ENCODE measurements at places on chromosomes 12 and 14.

DNA sequence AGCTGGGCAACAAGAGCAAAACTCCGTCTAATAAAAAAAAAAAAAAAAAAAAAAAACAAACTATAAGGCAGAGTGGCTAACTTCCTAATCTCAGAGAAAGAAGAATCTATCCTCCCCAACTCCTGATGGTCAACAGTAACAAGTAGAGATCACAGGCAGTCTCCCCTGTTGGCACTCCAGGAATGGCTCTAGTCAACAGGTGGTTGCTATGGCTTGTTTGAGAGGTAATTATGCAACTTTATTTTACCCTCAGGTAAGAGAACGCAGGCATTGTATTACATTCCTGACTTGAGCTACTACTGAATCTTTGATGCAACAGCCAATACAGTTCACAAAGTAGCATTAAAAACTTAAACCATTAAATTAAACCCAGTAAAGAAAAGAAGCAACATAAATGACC is 180.3 kb downstream of the DICER1 start:
- no peak for DNase-seq

DNA sequence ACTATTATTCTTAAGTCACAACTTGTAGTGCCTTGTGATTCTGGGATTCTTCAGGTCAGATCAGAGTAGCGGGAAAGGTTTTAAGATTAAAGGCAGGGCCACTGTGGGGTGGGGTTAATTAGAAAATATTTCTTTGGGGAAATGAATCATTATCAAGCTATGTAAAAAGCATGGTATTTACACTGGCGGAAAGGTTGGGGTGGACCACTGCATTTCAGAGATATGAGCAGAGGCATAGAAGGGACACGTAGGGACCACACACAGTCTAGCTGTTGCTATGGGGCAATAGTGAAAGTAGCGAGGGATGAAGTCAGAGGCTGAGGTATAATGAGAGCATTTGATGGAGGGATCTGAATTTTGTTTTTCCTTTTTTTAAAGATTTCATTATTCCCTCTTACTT is 31.7 kb upstream of the KCNH3 start:
- no peak for DNase-seq

GRCh38 chr14:95218006-95218405 is 60.7 kb upstream of the DICER1 start:
- DNase-seq: no peak

GRCh38 chr12:58029260-58029659 is 87.9 kb downstream of the ATP23 start:
- DNase-seq: no peak

DNA sequence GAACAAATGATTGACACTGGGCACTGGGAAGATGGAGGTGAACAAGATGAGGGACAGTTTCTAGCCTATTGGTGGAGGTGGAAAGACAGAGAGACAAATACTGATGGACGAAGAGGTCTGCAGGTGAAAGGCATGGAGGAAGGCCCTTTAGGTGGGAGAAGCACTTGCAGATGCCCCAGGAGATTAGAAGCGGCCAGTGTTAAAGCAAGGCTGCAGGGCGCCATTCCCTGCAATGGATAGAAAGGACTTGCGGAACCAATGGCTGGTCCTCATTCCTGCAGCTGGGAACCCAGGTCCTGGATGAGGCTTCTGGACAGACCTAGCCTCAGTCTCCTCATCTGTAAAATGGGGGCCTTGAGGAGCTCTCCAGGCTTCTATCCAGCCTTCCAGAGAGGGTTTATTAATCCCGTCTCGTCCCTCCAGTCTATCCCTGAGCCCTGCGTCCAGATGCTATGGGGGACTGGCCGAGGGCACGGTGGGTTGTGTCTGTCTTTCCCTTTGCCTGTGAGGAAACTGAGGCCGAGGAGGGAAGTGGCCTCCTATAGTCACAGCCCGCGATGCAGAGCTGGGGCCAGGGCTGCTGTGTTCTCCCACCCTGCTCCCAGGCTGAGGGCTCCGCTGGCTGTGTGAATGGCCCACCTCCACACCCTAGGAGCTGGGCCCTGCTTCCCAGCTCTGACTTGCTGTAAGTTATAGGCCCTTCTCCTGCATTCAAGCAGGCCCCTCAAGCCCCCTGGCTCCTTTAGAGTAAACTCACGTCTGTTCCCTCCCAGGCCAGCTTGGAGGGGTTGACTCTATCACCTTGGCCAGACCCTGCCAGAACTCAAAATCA is 33.0 kb downstream of the CYP46A1 start:
- no peak for DNase-seq

DNA sequence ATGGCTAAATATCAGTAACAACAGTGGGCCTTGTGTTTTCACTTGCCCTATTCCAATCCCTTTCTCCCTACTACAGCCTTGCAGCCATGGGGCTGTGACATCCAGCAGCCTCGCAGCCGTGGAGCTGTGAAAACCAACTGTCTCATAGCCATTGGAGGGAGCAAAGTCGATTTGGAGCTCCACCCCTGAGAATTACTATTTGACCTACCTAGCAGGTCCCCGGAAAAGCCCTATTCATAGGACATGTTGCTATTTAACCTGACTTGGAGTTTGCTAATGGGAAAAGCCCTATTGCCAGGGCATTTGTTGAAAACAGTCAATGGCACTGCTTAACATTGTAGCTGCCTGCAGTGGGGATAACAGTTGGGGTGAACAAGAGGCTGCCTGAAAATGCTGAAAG is 33.3 kb downstream of the ERG28 start:
- DNase-seq: no peak

- DNase-seq: no peak
These were observed 83.0 kb downstream of the TTC7B start for GRCh38 chr14:90733139-90733808.

DNA sequence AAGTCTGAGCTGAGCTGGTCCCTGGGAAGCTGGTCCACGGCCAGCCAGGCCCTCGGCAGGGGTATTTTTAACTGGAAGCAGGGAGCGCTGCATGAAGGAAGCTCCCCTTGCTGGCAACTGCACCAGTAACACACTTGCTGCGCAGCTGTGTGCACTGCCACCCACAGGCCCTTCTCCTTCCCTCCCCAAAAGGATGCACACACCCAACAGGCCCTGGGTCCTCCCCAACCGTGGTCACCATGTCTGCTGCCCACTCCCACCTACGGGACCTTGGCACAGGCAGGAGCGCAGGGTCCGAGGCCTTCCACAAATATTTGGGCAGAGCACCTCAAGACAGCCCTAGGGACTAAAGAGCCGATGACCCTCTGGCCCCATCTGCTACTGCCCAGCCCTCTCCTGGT is 157.0 kb upstream of the PRMT8 start:
- no peak for DNase-seq

DNA sequence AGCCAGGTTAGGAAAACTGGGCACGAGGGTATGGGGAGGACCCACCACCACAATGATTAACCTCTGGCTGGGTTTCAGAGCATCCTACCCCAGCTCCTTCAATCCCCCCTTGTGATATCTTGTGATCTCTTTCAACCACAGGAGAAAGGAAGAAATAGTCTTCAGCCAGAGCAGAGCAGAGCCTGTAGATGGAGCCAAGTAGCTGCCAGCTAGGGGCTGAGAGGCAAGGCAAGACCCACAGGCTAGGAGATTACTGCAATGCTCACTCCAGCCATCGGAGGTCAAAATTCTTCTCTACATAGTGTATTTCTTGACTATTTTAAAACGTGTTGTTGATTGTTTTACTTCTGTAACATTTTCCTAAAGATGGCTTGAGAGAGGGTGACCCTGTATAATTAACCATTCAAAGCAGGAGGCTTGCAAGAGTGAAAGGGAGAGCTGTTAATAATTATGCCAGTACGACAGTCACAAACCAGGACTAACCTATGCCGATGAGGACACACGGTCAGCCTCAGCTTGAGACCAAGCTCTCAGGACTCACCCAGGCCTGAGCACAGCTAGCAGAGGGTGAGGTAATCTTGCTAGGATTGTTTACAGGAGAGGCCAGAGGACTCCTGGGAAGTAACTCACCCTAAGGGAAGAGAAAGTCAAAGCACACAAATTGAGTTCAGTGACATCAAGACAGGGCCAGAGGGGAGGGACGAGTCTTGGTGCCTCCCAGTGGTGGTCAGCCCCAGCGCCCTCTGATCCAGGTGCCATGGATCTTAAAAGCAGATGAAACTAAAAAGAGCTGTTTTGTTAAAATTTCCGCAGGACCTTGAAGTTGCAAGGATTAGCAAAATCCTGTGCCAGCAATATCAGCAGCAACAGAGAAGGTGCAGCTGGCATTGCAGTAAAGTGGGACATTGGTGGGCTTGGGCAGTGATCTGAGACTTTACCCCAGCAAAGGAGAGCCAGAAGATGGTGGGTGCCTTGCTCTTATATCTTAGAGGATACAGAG is 29.8 kb upstream of the CDKN3 start:
- peak; percentile 8 for DNase-seq

- DNase-seq: no peak
These were observed 358.7 kb downstream of the MED13L start for GRCh38 chr12:115918763-115919162.

DNA sequence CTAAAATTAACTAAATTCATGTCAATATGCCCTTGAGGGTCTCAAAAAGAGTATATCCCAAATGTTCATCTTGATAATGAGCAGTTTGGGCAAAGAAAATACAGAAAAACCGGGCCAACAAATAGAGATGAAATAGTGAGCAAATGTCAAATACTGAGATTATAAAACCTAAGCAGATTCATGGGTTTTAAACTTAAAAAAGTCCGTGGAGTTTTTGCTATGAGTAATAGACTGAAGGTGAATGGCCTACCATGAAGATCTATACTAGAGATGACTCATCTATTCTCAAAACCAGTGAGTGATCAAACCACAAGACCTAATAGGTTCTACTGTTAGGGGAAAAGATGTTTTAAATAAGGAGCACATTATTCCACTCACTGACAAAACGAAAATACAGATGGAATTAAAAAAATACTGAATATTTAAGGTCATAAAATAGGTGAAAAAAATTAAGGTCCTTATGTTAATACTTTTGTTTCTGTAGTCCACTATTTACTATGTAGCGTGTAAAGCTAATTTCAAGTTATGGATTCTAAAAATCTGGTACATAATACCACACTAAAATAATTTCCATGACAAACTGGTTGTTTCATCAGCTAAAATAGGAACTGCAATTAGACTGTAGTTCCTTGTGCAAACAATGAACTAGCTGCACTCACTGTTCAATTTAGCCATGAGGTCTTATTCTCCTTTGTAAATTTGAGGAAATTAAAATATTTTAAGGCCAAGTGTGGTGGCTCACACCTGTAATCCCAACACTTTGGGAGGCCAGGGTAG is 5.0 kb downstream of the HNRNPC start:
- no peak for DNase-seq

DNA sequence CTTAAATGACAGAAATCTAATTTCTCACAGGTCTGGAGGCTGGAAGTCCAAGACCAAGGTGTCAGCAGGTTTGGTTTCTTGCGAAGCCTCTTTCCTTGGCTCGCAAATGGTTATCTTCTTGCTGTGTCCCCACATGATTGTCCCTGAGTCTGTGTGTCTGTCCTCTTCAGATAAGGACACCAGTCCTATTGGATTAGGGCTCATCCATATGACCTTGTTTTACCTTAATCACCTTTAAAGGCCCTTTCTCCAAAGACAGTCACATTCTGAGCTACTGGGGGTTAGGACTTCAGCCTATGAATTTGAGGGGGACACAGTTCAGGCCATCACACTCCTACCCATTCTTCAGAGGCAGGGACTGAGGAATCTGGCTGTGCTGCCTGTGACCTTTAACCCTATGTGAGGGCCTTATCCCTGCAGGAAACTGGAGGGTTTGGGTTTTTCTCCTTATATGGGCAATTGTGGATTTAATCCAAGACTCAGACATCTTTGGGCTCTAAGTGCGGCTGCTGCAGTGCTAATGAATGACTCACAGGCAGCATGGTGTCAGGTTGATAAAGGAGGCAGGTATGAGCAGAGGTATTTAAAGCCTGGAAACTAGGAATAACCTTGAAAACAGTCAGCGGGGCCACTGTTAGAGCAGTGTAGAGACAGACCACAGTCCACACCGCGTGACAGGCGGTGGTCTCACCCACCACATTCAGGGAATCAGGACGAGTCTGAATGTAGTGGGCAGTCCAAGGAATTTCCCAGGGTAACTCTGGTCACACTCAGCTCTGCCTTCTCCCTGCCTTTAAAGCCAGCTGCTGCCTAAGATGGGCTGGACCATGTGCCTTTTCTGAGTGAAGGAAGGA is 10.2 kb downstream of the TPCN1 start:
- no peak for DNase-seq

GRCh38 chr12:109033239-109034196 is 12.7 kb upstream of the SVOP start:
- no peak for DNase-seq

- no peak for DNase-seq
These were observed 11.5 kb upstream of the WNK1 start for GRCh38 chr12:740921-741320.

GRCh38 chr12:116583129-116583694 is 24.0 kb downstream of the MAP1LC3B2 start:
- DNase-seq: no peak

DNA sequence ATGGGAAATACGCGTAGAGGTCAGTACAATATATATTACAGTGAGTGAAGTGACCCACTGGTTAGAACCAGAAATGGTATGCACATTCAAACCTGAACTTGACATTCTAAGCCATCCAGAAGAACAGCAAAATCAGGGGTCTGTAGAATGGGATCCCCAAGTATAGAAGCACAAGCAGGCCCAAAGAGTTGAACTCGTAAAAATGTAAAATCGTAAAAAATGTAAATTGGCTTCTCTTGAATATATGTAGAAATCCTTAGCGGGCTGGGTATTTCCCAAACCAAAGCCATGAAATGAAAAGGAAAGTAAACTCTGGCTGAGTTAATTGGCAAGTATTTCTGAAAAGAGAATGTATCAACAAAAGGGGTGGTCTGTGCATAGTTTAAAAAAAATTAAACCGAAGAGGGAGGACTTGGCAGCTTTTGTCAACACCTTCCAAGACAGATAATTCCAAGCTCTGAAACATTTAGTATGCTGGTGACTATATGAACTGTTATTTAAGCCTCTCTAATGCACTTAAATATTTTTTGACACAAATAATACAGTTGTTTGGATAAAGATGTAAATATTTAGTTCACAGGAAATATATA is 1505.6 kb upstream of the FLRT2 start:
- DNase-seq: no peak

GRCh38 chr12:12784116-12784515 is 1.3 kb upstream of the APOLD1 start:
- DNase-seq: no peak

- no peak for DNase-seq
These were observed 810 bp downstream of the AACS start for GRCh38 chr12:125065919-125066570.

DNA sequence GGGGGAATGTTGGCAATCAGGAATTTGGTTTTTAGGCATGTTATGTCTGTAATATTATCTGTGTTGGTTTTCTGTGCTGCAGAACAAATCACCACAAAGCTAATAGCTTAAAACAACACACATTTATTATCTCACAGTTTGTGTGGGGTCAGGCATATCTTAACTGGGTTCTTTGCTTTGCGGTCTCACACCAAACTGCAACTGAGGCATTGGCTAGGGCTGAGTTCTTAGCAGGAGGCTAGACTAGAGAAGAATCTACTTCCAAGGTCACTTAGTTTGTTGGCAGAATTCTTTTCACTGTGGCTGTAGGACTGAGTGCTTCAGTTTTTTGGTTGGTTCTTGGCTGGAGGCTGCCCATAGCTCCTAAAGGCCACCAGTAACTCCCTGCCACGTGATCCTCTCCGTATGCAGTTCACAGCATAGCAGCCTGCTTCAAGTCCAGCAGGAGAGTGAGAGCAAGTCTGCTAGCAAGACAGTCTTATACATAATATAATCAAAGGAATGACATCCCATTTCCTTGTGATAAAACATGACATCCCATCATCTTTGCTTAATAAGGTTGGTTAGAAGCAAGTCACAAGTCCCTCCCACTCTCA is 21.6 kb downstream of the ATF1 start:
- no peak for DNase-seq

Data from stimulated activated CD4-positive, alpha-beta T cell treated with anti-CD3 and anti-CD28 coated beads, Interleukin-4, amount 100 ng/mL, for 4 hours (primary cell).